ENCODE measurements at places on chromosomes 1 and 21. TPM values are rescaled to one million over a fixed set of nuclear protein-coding genes. Genes with fewer than 3 reads are reported as not detected.

DNA sequence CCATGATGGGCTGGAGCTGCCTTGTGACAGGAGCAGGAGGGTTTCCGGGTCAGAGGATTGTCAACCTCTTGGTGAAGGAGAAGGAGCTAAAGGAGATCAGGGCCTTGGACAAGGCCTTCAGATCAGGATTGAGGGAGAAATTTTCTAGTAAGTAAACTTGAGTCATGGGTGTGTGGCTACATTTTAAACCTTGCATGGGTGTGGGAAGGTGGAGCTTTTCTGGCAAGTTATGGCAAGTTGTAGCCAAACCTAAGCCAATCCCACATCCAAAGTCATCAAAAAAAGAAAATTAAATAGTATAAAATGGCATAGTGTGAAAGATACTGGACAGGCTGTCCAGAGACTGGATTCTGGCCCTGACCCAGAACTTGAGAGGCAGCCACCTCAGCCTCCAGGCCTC, 39.8 kb upstream of the HSD3B1 start:
- H3K4me1 ChIP-seq, result no peaks in the 10 kb centered on the region
- no peak overlapping the region for H3K4me3 ChIP-seq
- H3K27ac ChIP-seq, result no peak overlapping the region
- DNase-seq, result no peak
- peaks cover 31% of the 10 kb centered on the region for H3K27me3 ChIP-seq

DNA sequence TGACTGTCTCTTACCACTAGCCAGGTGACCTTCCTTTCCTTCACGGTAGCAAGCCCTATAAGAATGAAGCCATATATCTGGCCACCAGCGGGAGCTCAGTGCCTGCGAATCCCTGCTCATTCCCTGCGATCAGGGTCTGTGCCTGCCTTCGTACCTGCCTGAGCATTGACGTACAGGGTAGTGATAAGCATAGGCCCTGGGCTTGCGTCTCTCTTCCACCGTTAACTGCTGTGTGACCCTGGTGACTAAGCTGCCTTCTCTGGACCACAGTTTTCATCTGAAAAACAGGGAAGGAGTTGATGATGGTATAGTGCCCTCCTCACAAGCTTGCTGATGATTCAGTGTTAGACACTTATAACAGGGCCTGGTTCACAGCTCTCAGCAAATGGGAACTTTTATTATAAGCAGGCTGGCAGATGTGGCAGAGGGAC, 4.1 kb downstream of the ZC3H12A start:
- H3K4me1 ChIP-seq, result peaks cover 48% of the 10 kb centered on the region
- no peak for DNase-seq
- H3K4me3 ChIP-seq, result no peak overlapping the region

- no peak overlapping the region for H3K4me3 ChIP-seq
- no peaks in the 10 kb centered on the region for H3K27me3 ChIP-seq
- H3K36me3 ChIP-seq, result no peaks in the 10 kb centered on the region
- no peak overlapping the region for H3K27ac ChIP-seq
Observed at GRCh38 chr1:47395433-47395832, 20.7 kb upstream of the FOXE3 start.

DNA sequence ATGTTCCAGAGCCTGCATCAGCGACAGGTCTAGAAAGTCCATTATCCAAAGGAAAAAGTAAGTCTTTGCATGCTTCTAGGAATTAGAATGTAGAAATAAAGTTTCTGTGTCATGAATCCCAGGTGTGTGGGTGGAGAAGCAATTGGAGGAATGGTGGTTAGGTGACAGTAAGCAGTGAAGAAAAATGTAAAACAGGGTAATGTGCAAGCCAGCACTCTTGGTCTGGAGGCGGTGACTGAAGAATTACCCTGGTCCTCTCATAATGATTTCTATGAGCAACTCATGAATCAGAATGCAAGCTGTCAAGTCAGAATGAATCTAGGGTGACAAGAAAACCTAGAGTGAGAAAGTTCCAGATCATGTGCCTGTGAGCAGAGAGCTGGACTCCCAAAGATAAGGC, 33.6 kb downstream of the PLPPR4 start:
- no peak overlapping the region for H3K27ac ChIP-seq
- peaks cover 13% of the 10 kb centered on the region for H3K36me3 ChIP-seq
- H3K4me3 ChIP-seq, result no peak overlapping the region
- H3K4me1 ChIP-seq, result no peaks in the 10 kb centered on the region
- no peaks in the 10 kb centered on the region for H3K27me3 ChIP-seq

GRCh38 chr1:176460544-176461336, 2.2 kb upstream of the PAPPA2 start:
- H3K27me3 ChIP-seq, result no peaks in the 10 kb centered on the region
- H3K27ac ChIP-seq, result no peak overlapping the region
- H3K4me1 ChIP-seq, result no peaks in the 10 kb centered on the region
- H3K36me3 ChIP-seq, result no peaks in the 10 kb centered on the region
- H3K4me3 ChIP-seq, result no peak overlapping the region
- DNase-seq, result no peak

DNA sequence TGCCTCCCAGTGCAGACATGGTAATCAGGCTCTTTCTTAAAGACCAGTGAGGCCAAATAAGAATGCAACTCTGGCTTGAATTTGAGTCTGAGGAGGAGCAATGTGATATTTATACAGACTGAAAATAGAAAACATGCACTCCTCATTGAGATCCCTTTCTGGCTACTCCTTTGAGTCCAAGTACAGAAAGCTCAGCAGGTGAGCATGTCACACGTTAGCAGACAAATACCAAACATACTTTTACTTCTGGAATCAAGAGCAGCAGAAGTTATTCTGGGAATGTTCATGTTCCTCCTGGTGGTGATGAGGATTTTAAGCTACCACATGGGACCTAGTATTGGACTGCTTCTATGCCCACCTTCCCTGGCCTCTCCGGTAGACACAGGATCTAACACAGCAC, 48.3 kb downstream of the PGBD5 start:
- no peak for DNase-seq
- H3K4me1 ChIP-seq, result peaks cover 48% of the 10 kb centered on the region
- H3K27me3 ChIP-seq, result no peaks in the 10 kb centered on the region

DNA sequence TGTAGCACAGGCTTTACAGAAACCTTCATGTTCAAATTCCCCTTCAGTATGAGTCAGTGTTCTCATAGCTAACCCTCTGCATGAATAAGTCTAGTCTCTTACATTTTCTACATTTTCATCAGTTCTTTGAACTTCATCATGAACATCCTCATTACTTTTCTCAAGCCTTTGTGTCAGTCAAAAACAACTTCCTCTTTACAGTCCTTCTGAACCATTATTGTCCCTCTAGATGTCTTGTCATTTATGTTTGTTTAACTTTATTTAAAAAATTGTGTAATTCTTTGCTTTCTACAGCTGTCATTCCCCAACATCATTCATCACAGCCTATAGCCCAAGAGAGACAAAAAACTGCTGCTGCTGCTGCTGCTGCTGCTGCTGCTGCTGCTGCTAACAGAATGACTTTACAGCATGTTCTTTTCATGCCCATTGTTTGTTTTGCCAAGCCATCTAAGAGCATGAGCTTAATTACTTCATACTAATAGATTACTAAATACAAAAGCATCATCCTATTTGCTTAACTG, 133.1 kb downstream of the LRRC40 start:
- H3K4me1 ChIP-seq, result no peaks in the 10 kb centered on the region
- no peaks in the 10 kb centered on the region for H3K36me3 ChIP-seq
- DNase-seq, result no peak
- no peaks in the 10 kb centered on the region for H3K27me3 ChIP-seq
- no peak overlapping the region for H3K4me3 ChIP-seq

DNA sequence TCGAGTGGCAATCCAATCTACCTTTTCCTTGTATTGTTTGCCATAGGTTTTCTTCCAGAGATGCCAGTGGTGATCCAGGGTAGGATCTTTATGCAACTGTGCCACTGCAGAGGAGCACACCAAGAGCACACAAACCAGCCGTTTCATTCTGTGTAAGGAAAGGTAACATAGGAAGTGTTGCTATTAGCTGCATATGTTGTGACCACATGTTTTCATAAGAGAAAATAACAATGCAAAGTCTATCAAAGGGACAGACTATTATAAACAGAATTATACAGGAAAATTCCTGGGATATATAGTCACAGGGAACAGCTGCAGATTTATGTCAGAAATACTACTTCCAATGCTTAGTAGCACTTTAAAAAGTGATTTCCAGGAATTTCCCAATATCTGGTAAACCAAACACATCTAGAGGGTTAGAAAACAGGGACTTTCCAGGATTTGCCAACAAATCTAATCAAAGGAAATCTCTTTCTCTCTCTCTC, 919 bp downstream of the CTSS start:
- DNase-seq, result no peak
- H3K4me3 ChIP-seq, result no peak overlapping the region
- H3K27me3 ChIP-seq, result no peaks in the 10 kb centered on the region

GRCh38 chr1:60563777-60564535, 490.4 kb upstream of the C1orf87 start:
- no peak overlapping the region for H3K27ac ChIP-seq
- H3K36me3 ChIP-seq, result no peaks in the 10 kb centered on the region

GRCh38 chr1:227557962-227558725, 5.2 kb upstream of the ZNF678 start:
- DNase-seq, result no peak
- no peak overlapping the region for H3K27ac ChIP-seq
- no peak overlapping the region for H3K4me3 ChIP-seq
- H3K27me3 ChIP-seq, result no peaks in the 10 kb centered on the region
- H3K36me3 ChIP-seq, result no peaks in the 10 kb centered on the region

- H3K36me3 ChIP-seq, result no peaks in the 10 kb centered on the region
- no peak overlapping the region for H3K4me3 ChIP-seq
- no peak for DNase-seq
- H3K27me3 ChIP-seq, result no peaks in the 10 kb centered on the region
Observed at GRCh38 chr1:46599059-46599970, 4.8 kb downstream of the MKNK1 start.

- peaks cover 84% of the 10 kb centered on the region for H3K36me3 ChIP-seq
- H3K4me3 ChIP-seq, result no peak overlapping the region
- no peaks in the 10 kb centered on the region for H3K4me1 ChIP-seq
- no peaks in the 10 kb centered on the region for H3K27me3 ChIP-seq
Observed at GRCh38 chr1:19120070-19120469, 90.0 kb downstream of the UBR4 start.

Gene ARID1A
- 14.2 TPM for polyA plus RNA-seq

Gene CNTN2
- polyA plus RNA-seq, result 0.03 TPM

All from SK-N-SH (cell line).